ENCODE measurements at places on chromosomes 6 and 20. TPM values are rescaled to one million over a fixed set of nuclear protein-coding genes. Genes with fewer than 3 reads are reported as not detected.

GRCh38 chr6:130760006-130760405 is 67.2 kb upstream of the SMLR1 start:
- DNase-seq: peak; percentile 10

GRCh38 chr6:143333749-143334520 is 116.6 kb downstream of the ADAT2 start:
- no peak for DNase-seq

GRCh38 chr6:12353731-12354130 is 63.6 kb downstream of the EDN1 start:
- no peak for DNase-seq

DNA sequence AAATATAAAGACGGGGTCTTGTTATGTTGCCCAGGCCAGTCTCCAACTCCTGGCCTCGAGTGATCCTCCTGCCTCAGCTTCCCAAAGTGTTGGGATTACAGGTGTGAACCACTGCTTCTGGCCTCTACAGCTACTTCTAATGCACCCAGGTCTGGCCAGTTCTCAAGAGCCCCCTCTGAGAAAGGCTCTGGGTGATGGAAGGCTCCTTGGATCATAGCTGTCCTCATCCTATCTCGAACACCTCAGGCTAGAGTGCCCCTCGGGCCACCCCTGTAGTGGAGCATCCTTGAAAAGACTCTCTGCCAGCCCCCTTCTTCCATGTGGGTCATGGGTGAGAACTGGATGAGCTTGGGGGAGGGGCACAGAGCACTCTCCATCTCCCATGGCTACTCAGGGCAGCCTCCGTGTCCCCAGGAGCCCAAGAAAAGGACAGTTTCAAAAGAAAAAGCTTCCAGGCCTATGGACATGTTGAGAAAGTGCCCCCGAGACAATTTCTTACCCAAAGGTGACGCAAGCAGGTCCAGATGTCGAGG is 714 bp upstream of the MYLK2 start:
- no peak for DNase-seq

GRCh38 chr6:121216928-121217327 is 117.4 kb downstream of the TBC1D32 start:
- DNase-seq: no peak

DNA sequence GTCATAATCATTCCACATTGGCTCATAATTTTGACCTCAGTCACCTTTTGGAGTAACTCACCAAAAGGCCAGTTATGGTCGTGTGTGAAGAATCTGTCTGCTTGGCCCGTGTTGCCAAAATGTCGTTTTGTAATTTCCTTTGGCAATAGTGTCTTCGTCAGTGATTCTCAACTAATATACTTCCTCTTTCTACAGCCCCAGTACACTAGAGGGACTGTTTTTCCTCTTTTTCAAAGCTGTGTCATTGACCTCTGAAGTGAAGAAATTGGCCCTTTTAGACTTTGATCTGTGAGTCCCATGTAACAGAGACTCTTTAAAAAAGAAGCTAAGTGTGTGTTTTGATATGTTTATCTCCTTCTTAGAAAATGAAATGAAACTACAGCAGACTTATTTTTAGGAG is 5.2 kb downstream of the FOXO3 start:
- no peak for DNase-seq

- no peak for DNase-seq
These were observed 1005.5 kb upstream of the CITED2 start for GRCh38 chr6:140379919-140380318.

DNA sequence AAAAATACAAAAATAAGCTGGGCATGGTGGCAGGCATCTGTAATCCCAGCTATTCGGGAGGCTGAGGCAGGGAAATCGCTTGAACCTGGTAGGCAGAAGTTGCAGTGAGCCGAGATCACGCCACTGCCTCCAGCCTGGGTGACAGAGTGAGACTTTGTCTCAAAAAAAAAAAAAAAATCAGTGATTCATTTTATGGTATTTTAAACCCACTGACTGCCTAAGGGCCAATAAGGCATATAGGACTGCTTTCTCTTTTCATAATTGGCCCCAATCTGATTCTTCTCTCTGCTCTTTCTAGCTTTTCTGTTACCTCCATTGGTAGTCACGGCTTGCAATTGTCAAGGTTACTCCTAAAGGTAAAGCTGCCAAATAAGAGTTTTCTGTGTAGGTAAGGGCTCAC is 60.2 kb upstream of the ADGRF1 start:
- DNase-seq: no peak

- DNase-seq: no peak
These were observed 12.3 kb upstream of the SLC22A16 start for GRCh38 chr6:110488606-110489190.

DNA sequence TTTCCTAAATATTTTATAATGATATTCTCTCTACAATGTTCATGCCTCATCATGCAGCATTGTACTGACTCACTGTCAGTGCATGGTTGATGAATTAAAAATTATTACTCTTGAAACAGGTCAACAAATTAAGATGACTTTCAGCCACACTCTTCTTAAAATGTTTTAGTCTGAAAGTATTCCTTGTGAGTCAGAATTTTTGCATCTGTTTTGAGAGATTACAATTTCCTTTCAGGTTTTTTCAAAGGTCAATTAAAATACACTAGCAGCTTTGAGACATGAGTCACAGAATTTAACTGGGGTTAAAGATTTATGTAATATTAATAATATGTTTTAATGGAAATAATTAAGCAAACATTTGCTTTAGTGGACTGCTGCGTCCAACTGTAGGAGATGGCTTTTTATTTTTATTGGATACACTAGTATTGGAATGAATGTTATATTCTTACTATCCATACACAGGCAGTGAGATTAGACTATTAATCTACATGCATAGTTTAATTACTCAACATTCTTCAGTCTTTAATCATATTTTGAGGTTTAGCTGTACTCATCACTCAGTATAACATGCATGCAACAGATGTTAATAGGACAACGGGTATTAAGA is 9.7 kb downstream of the COL12A1 start:
- no peak for DNase-seq

- DNase-seq: no peak
These were observed 162.4 kb downstream of the CD109 start for GRCh38 chr6:73858376-73858775.

- DNase-seq: no peak
These were observed 34.3 kb downstream of the KCNB1 start for GRCh38 chr20:49447946-49448809.

The CGA gene
- not detected for total RNA-seq

The SRSF3 gene
- 247 TPM for total RNA-seq

The GRIK2 gene
- total RNA-seq: 0.03 TPM

The IL22RA2 gene
- not detected for total RNA-seq

The ARMC12 gene
- total RNA-seq: 4.6 TPM
